ENCODE measurements at places on chromosomes 6 and 20.

GRCh38 chr20:49541733-49542513, 26.0 kb downstream of the PTGIS start:
- no peak for DNase-seq

DNA sequence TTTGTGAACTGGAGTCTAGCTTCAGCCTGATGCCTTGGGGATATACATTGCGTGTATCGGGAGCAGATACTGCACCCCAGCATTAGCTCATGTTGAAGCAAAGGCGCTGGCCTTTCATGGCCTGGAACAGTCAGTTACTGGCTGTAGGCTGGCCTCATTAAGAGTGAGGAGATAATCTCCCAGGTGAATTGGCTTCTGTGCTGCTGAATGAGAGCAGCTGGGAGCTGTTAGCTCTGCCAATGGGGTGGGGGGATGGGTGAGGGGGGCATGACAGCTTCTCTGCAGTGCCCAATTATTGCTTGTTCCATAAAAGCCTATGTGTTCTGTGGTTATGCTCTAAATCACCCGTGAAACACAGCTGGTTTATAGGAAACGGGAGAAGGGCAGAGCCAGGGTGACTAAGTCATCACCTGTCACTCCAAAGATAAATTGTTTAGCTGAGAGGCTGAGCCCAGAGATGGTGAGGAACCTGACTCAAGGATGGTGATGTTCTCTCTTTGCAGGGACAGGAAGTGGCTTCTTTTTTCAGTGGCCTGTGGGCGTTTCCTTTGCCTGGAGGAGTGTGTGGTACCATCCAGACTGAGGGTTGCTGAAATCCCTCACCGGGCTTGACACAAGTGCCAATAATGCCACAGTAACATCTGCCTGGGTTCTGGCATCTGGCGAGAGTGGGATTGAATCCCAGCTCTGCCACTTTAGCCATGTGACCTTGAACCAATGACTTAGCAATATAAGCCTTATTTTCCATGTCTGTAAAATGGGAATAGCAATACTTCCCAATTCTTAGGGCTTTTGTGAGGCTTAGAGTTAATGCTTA, 170.8 kb downstream of the BCAS1 start:
- no peak for DNase-seq

DNA sequence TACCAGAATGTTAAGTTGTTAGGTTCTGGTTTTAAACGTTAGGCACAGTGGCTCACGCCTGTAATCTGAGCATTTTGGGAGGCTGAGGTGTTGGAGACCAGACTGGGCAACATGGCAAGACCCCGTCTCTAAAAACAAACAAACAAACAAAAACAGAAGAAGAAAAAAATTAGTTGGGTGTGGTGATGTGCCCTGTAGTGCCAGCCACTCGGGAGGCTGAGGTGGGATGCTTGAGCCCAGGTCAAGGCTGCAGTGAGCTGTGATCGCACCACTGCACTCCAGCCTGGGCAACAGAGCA, 19.4 kb downstream of the NOL4L start:
- DNase-seq: no peak

GRCh38 chr6:35216851-35217811, 3.4 kb downstream of the SCUBE3 start:
- DNase-seq: no peak

DNA sequence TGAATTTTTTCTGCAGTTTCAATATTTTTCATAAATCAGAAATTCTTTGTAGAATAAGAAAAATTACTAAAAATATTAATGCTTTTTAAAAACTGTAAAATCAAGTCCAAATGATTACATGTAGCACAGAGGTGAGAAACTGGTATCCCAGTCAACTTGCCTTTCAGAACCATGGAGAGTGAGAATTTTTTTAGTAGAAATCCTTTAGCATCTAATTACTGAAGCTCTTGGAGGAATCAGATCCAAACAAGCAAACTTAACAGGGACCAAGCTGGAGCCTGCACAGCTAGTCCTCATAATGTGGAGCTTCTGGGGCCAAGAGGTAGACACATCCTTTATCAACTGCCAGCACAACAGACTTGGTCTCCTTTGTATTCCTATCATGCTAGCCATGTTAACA, 724.5 kb downstream of the TFAP2A start:
- no peak for DNase-seq

Data from vagina (tissue), 2 donors.